Hematopoietic multipotent progenitor cell treated with erythropoietin and hydrocortisone succinate and interleukin-3 and kit ligand, for 4 days (in vitro differentiated cells): ENCODE measurements at places on chromosomes 2 and 18.

DNA sequence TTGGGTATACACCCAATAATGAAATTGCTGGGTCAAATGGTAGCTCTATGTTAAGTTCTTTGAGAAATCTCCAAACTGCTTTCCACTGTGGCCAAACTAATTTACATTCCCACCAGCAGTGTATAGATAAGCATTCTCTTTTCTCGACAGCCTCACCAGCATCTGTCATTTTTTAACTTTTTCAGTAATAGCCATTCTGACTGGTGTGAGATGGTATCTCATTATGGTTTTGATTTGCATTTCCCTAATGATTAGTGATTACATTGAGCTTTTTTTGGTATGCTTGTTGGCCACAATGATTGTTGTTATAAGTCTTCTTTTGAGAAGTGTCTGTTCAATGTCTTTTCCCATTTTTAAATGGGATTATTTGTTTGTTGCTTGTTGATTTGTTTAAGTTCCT is 50.4 kb upstream of the EPAS1 start:
- no peak for DNase-seq

- no peak for DNase-seq
Measured at GRCh38 chr2:221264318-221264717, 307.8 kb downstream of the EPHA4 start.

DNA sequence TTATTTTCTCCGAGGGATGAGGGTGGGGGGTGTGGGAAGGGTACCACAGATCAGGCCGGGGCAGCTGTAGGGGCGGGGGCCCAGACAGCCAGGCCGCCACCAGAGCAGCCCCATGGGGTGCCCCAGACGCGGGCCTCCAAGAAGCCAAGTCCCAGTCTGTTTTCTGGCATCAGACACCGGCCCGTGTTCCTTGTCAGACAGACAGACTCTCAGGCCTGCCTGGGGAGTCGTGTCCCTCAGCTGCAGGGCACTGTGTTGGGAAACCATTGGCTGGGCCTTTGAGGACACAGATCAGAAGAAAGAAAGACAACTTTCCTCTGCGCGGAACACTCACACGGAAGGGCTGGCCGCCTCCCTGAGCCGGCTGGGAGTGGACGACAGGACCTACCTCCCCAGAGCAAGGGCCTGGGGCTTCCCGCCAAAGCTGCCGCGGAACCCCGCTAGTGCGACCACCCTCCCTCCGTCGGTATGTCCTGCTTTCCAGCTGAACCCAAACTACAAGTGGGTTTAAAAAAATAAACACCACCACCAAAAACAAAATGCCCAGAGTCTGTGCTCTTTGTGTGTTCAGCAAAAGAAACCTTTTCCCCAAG is 88.0 kb downstream of the SMAD7 start:
- no peak for DNase-seq

- DNase-seq, result no peak
Measured at GRCh38 chr2:44104855-44105271, 63.8 kb upstream of the PPM1B start.

DNA sequence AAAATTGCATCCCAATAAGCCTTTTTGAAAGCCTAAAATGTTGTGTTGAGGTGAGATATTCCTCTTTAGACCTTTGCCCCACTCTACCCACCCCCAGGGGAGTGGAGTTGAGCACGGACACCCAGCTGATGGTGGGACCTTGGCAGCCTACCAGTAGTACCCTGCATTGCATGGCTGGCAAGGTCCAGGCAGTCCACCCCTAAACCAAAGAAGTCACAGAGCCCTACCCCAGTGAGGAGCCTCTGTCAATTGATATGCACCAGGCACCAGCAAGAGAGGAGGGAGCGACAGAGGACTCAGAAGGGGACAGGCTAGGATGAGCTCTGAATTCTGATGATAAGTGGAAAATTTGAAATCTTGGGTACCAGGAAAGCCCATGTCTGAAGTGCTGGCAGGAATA is 38.6 kb downstream of the MARCO start:
- DNase-seq, result no peak

GRCh38 chr2:123826729-123827271 is 198.3 kb upstream of the CNTNAP5 start:
- DNase-seq, result no peak

DNA sequence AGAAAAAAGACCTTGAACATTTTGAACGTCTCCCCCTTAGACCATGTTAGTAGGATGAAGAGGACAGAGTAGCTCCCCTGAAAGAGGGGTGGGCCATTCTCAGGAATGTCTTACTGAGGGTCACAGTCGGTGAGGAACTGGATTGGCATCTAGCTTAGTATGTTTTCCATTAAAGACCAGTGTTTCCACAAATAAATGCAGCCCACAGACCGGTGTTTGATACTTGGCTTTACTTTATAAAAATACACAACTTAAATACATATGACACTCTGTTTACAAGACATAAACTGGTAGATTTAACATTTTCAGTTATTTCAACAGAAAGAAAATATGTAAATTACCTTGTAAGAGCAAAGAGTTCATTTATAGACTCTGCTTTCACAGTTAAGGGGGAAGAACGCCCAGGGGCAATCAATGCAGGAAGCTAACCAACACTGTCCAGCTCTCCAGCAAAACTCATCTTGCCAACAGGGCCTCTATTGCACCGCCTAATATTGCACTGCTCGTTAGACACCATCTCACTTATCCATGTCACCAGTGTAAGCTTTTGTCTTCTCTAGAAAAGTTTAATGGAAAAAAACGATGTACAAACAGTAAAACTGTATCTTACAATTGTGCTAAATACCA is 23.5 kb upstream of the ADCY3 start:
- DNase-seq, result no peak

GRCh38 chr18:3100498-3101132 is 87.7 kb upstream of the LPIN2 start:
- no peak for DNase-seq

- no peak for DNase-seq
Measured at GRCh38 chr2:39682066-39682692, 16.5 kb downstream of the TMEM178A start.

GRCh38 chr2:20526160-20526559 is 79.3 kb downstream of the RHOB start:
- no peak for DNase-seq

DNA sequence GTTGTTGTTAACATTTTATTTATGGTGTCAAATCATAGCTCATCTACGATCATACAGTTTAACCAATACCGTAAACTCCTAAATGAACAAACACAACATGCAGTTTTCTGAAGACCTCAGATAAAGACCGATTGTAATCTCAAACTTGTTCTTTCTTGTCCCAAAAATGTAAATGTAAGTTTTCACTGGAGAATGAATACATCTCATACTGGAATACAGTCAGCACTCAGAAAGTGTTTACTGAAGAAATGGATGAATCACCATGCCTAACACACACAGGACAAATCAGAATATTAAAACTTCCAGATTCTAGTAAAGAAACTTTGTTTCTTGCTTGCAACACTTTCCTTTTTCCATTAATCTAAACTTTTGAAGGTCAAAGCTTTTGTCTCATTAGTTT is 380.5 kb downstream of the DLGAP1 start:
- DNase-seq, result no peak

- no peak for DNase-seq
Measured at GRCh38 chr2:111072220-111072871, 48.4 kb upstream of the BCL2L11 start.

DNA sequence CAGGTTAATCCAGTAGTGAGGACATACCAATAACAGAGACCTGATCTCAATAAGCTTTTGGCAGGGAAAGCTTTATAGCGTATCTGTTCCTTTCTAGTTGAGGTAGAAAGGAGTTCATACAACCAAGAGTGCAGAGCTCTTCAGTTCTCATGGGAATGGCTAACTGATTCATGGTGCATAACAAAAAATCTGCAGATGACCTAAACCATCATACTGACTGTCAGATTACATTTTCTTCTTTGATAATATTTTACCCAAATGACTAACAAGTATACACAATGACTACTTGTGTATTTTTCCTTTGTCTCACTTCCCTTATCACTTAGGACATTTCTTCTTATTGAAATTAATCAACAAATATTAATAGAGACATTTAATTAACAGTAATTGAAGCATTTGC is 140.0 kb upstream of the SERTAD2 start:
- DNase-seq, result no peak

DNA sequence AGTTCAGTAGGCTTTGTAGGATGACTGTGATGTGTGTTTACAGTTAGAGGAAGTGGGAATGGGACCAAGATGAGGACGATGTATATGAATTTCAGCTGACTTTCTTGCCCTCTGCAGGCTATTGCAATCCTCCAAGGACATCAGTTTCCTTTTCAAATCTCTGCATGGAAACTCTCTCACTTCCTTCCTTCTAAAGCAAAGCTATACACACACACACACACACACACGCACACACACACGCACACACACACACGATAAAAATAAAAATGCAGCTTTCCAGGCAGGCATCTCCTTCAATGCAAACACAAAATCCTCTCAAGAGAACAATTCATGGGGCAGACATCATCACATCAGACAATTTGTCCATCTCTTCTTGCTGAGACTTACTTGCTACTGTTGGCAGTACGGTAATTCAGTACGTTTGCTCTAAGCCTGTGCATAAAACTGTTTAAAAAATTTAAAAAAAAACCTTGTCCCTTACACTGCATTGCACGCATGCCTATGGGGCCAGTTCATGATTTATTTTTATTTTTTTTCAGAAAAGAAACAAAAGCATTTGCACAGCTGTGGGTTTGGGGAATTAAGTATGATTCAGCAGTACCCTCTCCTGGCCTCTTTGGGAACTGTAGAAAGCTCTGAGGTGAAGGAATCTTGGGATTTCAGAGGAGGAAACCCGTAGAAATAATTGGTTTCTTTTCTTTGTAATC is 27.1 kb upstream of the ICOS start:
- peak; percentile 44 for DNase-seq

GRCh38 chr2:197286805-197287595 is 23.6 kb downstream of the ANKRD44 start:
- DNase-seq, result peak; percentile 63

DNA sequence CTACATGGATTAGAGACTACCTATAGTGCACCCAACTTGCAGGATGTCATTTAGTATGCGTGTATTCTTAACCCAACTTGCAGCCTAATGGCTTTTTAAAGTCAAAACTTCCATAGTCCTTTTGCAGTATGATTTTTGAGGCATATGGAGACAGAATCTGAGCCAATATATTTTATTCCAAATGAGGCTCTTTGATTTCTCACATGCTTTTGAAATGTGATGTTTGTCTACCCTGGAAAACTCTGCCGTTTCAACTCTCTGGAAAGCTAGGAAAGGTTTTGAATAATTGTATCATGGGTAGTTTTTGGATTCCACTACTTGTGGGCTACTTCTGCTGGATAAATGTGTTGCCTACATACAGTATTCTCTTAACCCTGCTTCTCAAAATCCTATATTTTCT is 206.6 kb downstream of the ZNF385B start:
- no peak for DNase-seq

DNA sequence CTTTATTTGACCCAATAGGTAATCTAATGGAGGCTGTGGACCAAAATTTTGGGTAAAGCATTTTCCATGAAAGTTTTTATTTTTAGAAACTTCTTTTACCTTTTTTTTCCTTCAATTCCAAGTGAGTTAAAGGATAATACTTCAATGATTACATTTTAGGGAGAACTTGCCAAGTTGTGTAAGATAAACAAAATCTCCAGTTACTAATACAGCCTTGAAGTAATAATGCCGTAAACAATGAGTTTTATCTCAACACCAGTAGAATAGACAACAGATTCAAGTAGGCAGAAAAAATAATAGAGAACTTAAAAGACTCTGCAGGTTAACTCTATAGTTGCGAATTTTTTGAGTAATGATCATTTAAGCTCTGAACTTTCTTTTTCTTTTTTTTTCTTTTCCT is 807.4 kb downstream of the CNTNAP5 start:
- no peak for DNase-seq

DNA sequence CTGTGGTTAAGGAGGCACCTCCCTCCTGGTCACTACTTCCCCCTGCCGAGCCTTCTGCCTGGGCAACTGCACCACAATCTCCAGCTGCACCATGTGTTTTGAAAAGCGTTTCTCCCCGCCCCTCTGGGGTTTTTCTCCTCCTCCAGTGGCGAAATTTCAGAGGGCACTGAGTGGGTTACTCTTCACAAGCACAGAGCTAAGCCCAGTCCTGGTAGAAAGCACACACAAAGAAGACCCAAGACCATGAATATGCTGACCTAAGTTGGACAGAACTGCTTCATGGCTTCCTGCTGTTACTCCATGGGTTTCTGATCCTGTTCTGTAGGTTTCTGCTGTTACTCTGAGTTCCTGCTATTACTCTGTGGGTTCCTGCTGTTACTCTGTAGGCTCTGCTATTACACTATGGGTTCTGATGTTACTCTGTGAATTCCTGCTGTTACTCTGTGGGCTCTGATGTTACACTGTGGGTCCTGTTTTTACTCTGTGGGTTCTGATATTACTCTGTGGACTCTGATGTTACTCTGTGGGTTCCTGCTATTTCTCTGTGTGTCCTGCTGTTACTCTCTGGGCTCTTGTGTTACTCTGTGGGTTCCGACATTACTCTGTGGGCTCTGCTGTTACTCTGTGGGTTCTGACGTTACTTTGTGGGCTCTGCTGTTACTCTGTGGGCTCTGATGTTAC is 216.6 kb downstream of the RTP5 start:
- peak; percentile 93 for DNase-seq

DNA sequence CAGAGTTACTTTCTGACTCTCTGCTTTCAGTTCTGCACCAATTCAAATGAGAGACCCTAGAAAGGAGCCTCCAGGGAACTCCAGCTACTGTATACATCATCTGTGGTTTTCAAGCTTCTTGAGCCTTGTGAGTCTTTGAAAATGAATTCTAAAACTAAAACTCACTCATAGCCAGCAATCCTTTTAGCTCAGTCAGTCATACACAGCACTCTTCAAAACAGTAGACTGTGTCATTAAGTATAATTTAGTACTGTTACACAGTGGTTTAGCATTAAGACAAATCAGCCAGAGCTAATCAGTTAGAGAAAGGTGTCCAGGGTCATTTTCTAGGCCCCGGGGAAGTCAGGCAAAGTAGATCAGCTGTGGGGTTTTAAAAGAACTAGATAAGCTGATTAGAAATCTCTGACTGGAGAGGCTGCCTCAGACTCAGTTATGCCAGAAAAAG is 322.1 kb upstream of the THUMPD2 start:
- DNase-seq, result no peak

DNA sequence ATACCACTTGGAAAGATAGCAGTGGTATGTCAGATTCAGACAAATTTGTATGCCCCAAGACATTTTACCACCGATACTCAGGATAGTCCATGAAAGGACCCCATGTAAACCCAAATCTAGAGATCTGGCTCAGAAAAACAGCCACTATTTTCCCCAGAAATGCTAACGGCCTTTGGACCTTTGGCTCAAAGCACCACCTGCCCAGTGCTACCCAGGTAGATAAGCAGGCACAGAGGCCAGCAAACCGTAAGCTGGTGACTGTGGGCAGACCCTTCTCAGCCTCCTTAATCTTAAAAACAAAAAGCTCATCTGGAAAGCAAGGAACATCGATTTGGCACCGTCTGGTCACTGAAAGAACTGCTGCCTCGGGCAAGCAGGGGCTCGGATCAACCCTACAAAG is 61.4 kb upstream of the GREB1L start:
- DNase-seq, result no peak

DNA sequence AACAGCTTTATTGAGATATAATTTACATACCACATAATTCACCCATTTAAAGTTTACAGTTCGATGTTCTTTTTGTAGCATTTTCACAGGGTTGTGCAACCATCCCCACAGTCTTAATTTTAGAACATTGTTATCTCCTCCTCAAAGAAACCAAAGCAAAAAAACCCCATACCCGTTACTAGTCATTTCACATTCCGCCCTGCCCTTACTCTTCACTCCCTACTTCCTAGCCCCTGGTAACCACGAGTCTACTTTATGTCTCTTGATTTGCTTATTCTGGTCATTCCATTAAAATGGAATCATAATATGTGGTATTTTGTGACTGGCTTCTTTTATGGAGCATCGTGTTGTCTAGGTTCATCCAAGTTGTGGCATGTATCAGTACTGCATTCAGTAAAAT is 137.7 kb downstream of the TANC1 start:
- no peak for DNase-seq
